ENCODE measurements at places on chromosomes 6 and 20. TPM values are rescaled to one million over a fixed set of nuclear protein-coding genes. Genes with fewer than 3 reads are reported as not detected.

The LHFPL5 gene
- total RNA-seq: not detected

The ADGB gene
- not detected for total RNA-seq

The PXDC1 gene
- 96.6 TPM for total RNA-seq

The SIRPB2 gene
- total RNA-seq: 4.2 TPM

The ARMC12 gene
- total RNA-seq: not detected

The TASP1 gene
- 6.5 TPM for total RNA-seq

The HS3ST5 gene
- total RNA-seq: not detected

The CEP85L gene
- 10.5 TPM for total RNA-seq

The RBBP8NL gene
- total RNA-seq: not detected

The PRR18 gene
- not detected for total RNA-seq

The MTG2 gene
- 19.1 TPM for total RNA-seq

The DCBLD1 gene
- total RNA-seq: 32.4 TPM

The CDSN gene
- total RNA-seq: under 0.01 TPM

The SLC35D3 gene
- total RNA-seq: not detected

The THBD gene
- 55.2 TPM for total RNA-seq

The BPIFA1 gene
- total RNA-seq: not detected

The GNRH2 gene
- total RNA-seq: 0.57 TPM

The PARD6B gene
- 0.57 TPM for total RNA-seq

The TBXT gene
- total RNA-seq: not detected

The HRH3 gene
- total RNA-seq: not detected

The MCM9 gene
- 14.7 TPM for total RNA-seq

The MAP7 gene
- 0.65 TPM for total RNA-seq

The MAS1L gene
- total RNA-seq: not detected

The PBX2 gene
- 53.6 TPM for total RNA-seq

The CLIC5 gene
- total RNA-seq: 0.19 TPM

The FOXS1 gene
- 1.3 TPM for total RNA-seq

The HLA-DQB1 gene
- not detected for total RNA-seq

The ACSS1 gene
- total RNA-seq: 6.5 TPM

The RSPO4 gene
- total RNA-seq: not detected

The VGLL2 gene
- not detected for total RNA-seq

The DACT2 gene
- not detected for total RNA-seq

The ECT2L gene
- not detected for total RNA-seq

The FOXF2 gene
- total RNA-seq: 0.10 TPM

The FABP7 gene
- total RNA-seq: not detected

The KCNK16 gene
- total RNA-seq: not detected

The GDAP1L1 gene
- total RNA-seq: not detected

The APOBEC2 gene
- not detected for total RNA-seq

The PIGU gene
- total RNA-seq: 10.8 TPM

The TRERF1 gene
- 0.10 TPM for total RNA-seq
